ENCODE measurements at places on chromosomes 2 and 18.

- H3K27me3 ChIP-seq: no peaks in the 10 kb centered on the region
- H3K27ac ChIP-seq: no peak overlapping the region
- no peak overlapping the region for H3K4me3 ChIP-seq
- H3K4me1 ChIP-seq: no peaks in the 10 kb centered on the region
- no peak for DNase-seq
Observed at GRCh38 chr2:37348155-37348554, 3.7 kb downstream of the QPCT start.

DNA sequence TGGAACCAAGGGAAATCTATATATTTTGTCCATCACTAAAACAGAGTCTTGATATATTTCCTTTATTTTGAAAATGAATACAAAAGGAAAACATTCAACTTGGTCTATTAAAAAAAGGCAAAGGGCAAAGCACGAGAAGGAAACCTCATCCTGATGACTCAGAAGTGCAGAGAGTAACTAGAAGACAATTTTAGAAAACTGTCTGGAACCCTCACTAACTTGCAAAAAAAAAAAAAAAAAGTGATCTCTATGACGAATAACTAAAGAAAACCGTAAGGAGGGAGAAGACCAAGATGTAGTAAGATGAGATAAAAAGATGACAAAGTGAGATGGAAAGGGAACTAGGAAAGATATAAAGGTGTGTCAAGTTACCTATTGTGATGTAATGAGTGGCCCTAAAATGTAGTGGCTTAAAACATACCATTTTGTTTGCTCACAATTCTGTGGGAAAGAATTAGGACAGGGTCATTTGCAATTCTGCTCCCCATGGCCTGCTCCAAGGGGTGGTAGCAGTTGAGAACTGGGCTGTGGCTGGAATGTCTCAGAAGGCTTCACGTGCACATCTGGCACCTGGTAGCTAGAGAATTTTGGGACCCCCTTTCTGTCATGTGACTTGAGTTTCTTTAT lies 303.0 kb downstream of the DYSF start:
- H3K36me3 ChIP-seq: no peaks in the 10 kb centered on the region
- no peaks in the 10 kb centered on the region for H3K27me3 ChIP-seq
- H3K4me3 ChIP-seq: no peak overlapping the region
- no peaks in the 10 kb centered on the region for H3K4me1 ChIP-seq

DNA sequence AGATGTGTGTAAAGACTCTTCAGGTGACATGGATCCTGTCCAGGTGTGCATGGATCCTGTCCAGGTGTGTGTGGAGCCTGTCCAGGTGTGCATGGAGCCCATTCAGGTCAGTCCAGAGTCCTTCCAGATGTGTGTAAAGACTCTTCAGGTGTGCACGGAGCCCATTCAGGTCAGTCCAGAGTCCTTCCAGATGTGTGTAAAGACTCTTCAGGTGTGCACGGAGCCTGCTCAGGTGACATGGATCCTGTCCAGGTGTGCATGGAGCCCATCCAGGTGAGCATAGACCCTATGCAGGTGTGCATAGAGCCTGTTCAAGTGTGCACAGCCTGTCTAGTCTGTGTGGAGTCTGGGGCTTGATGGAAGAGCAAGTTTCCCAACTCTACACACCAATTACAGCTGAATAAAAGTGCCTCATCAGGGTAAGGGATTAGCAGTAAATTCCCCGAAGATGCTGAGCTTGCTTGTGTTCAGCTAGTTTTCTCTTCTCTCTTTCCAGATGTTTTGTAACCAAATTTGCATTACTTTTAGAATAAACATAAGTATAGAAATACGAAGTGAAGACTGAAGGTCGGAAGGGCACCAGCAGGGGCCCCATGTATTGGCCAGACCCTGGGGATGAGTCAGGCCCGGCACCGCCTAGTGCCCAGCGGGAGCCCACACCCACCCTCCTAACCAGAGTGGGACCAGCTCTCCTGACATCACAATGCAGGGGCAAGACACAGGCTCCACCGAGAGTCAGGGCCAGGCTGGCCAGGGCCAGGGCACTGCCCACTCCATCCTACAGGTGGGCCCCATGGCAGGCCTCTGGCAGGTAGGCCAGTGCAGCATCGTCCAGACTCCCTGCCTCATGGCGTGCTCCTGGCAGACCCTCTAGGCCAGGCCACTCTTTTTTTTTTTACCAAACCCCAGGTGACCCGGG lies 38.6 kb upstream of the GPC1 start:
- no peak for DNase-seq
- no peaks in the 10 kb centered on the region for H3K27me3 ChIP-seq
- H3K4me1 ChIP-seq: no peaks in the 10 kb centered on the region
- H3K27ac ChIP-seq: no peak overlapping the region

GRCh38 chr2:216551234-216552068 lies 52.8 kb downstream of the RPL37A start:
- no peak overlapping the region for H3K4me3 ChIP-seq
- no peak overlapping the region for H3K27ac ChIP-seq
- no peaks in the 10 kb centered on the region for H3K27me3 ChIP-seq
- H3K4me1 ChIP-seq: peaks cover 9% of the 10 kb centered on the region
- H3K36me3 ChIP-seq: no peaks in the 10 kb centered on the region
- no peak for DNase-seq

DNA sequence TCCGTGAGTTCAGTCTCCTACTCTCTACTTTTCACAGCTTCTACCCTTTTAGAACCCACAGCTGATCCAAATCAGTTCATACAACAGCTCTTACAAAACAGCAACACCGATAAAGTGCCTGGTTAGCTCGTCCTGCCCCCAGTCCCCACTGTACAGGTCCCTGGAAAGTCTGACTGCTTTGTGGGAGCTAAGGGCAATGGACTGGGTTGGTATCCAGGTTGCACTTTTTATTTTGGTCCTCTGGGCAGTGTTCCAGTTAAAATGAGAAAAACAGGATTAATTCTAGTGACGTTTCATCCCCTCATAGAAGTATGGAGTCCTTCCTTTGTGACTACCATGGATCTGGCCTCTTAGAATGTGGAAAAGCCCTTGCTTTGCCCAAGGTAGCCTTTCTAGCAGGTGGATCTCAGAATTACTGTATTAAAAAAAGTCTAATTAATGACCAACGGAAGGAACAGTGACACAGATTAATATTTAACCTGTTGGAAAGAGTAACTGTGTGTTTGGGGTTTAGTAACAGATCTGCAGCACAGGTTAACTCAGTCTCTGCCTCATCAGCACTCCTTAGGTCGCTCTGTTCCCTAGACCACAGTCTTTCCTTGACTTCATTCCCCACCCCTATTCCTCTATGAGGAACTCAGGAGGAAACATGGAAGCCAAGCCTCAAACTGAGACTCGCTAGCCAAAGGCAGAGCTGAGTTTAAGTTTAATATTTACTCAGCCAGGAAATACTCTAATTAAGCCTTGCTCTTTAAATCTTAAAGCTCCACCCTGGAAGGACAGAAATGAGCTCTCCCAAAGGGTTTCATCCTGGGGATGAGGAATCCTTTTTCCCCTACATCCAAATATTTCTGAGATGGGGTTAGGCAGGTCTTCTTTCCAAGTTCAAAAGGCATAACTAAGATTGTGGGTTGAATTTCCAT lies 52.8 kb upstream of the ITGA6 start:
- no peak for DNase-seq
- H3K4me3 ChIP-seq: no peak overlapping the region
- no peaks in the 10 kb centered on the region for H3K36me3 ChIP-seq
- no peak overlapping the region for H3K27ac ChIP-seq
- H3K27me3 ChIP-seq: no peaks in the 10 kb centered on the region

- H3K27me3 ChIP-seq: no peaks in the 10 kb centered on the region
- peak within 1 kb of the TSS; percentile 71 for H3K4me3 ChIP-seq
- peaks cover 9% of the 10 kb centered on the region for H3K4me1 ChIP-seq
- H3K27ac ChIP-seq: peak within 1 kb of the TSS; percentile 69
- no peaks in the 10 kb centered on the region for H3K36me3 ChIP-seq
Observed at GRCh38 chr2:26764078-26764887, at the start of gene SLC35F6. Gene SLC35F6 (plus strand): TSS chr2:26764284. CDS start chr2:26764350, 66 bp downstream.

DNA sequence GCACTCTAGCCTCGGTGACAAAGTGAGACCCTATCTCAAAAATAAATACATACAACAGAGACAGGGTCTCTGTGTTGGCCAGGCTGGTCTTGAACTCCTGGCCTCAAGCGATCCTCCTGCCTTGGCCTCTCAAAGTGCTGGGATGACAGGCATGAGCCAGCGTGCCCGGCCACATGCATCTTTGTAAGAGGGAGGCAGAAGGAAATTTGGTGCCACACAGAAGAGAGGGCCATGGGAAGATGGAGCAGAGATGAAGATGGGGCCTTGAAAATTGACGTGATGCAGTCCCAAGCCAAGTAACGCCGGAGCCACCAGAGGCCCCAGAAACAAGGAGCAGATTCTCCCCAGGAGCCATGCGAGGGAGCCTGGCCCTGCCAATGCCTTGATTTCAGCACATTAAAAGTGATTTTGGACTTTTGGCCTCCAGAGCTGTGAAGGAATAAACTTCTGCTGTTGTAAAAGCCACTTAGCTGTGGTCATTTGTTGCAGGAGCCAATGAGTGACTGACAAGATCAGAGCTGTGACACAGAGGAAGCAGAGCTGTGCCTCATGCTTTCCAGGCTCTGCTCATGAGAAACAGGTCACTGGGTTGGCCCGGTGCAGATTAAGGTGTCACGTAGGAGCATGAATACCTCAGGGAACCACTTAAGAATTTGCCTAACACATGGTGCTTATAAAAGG lies 2.7 kb upstream of the SLC66A2 start:
- peaks cover 11% of the 10 kb centered on the region for H3K4me1 ChIP-seq
- no peaks in the 10 kb centered on the region for H3K36me3 ChIP-seq
- DNase-seq: peak; percentile 8
- H3K4me3 ChIP-seq: no peak overlapping the region
- no peak overlapping the region for H3K27ac ChIP-seq
- no peaks in the 10 kb centered on the region for H3K27me3 ChIP-seq

GRCh38 chr18:52333860-52334259 lies 6.1 kb upstream of the DCC start:
- H3K27ac ChIP-seq: no peak overlapping the region
- H3K27me3 ChIP-seq: no peaks in the 10 kb centered on the region
- no peaks in the 10 kb centered on the region for H3K4me1 ChIP-seq
- no peak overlapping the region for H3K4me3 ChIP-seq

GRCh38 chr2:232882505-232883115 lies 12.5 kb downstream of the SNORC start:
- no peak overlapping the region for H3K27ac ChIP-seq
- H3K27me3 ChIP-seq: no peaks in the 10 kb centered on the region
- H3K4me3 ChIP-seq: no peak overlapping the region
- H3K4me1 ChIP-seq: no peaks in the 10 kb centered on the region
- peak; percentile 1 for DNase-seq

DNA sequence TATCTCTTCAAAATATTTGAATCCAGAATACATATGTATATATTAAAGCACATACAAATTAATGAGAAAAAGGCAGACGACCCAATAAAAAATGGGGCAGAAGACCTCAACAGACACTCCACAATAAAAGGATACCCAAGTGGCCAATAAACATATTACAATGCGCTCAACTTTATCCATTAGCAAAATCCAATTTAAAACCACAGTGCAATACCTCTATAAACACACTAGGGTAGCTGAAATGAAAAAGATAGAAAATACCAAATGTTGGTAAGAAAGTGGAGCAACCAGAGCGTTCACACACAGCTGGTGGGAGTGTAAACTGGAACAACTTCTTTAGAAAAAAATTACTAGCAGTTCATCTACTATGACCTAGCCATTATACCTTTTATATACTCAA lies 75.3 kb downstream of the CCDC148 start:
- H3K27me3 ChIP-seq: no peaks in the 10 kb centered on the region
- no peaks in the 10 kb centered on the region for H3K4me1 ChIP-seq
- no peak overlapping the region for H3K27ac ChIP-seq
- H3K4me3 ChIP-seq: no peak overlapping the region
- no peak for DNase-seq

DNA sequence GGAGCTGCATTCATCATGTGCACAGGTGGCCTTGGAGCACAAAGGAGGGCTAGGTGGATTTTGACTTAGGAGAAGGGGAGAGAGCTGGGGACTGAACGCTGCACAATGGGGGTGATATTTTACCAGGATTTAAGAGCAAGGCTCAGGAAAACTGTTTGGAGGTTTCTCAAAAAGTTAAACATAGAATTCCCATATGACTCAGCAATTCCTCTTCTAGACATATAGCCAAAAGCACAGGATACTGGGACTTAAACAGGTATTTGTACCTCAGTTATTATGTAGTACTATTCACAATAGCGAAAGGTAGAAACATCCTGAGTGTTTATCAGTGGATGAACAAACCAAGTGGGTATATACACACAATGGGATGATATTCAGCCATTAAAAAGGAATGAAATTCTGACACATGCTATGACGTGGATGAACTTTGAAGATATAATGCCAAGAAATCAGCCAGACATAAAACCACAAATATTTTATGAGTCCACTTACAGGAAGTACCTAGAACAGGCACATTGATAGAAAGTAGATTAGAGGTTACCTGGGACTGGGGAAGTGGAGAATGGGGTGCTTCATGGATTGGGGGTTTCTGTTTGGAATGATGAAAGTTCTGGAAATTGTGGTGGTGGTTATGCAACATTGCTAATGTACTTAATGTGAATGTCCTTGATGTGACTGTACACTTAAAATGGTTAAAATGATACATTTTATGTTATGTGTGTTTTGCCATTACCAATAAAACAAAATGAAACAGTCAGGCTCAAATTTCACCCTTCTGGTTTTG lies 216.9 kb downstream of the HAUS1 start:
- no peak overlapping the region for H3K27ac ChIP-seq
- H3K36me3 ChIP-seq: no peaks in the 10 kb centered on the region
- no peak overlapping the region for H3K4me3 ChIP-seq
- H3K27me3 ChIP-seq: no peaks in the 10 kb centered on the region
- H3K4me1 ChIP-seq: no peaks in the 10 kb centered on the region

- no peaks in the 10 kb centered on the region for H3K36me3 ChIP-seq
- no peaks in the 10 kb centered on the region for H3K4me1 ChIP-seq
- no peak overlapping the region for H3K4me3 ChIP-seq
- H3K27ac ChIP-seq: no peak overlapping the region
Observed at GRCh38 chr2:162524192-162524591, 180.3 kb downstream of the GCA start.

DNA sequence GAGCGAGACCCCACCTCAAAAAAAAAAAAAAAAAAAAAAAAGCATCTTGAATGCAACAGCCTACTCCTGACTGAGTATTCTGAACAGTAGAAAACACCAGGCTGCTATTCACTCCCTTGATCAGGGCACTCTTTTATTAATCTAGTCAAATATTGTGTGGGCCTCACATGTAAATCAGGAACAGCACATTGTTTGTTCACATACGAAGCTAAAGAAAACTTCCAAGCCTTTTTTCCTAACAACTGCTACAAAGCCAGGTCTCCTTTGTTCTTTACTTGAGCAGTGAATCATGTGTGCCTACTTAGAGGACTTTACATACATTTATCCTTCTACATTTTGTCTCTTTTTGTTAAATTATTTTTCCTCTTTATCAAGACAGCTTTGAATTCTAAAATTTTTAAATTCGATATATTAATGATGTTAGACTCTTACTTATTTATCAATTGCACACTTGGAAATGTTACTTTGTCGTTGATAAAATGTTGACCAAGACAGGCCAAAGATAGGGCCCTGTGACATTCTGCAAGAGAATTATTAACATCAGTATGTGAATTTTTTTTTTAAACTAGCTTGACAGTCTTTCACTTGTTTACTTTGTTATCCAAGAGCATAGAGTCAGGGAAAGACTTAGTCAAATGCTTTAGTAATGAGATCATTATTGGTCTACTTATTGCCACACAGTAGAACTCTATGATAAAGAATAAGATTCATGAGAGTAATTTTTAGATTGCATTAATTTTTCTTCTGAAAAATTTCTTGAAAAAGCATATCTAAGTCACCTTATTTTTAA lies 13.2 kb downstream of the SPATS2L start:
- no peaks in the 10 kb centered on the region for H3K27me3 ChIP-seq
- DNase-seq: no peak
- no peak overlapping the region for H3K27ac ChIP-seq
- no peaks in the 10 kb centered on the region for H3K36me3 ChIP-seq
- H3K4me3 ChIP-seq: no peak overlapping the region
- H3K4me1 ChIP-seq: peaks cover 3% of the 10 kb centered on the region

- no peak overlapping the region for H3K4me3 ChIP-seq
- H3K27me3 ChIP-seq: no peaks in the 10 kb centered on the region
- H3K36me3 ChIP-seq: no peaks in the 10 kb centered on the region
Observed at GRCh38 chr2:193627927-193628272, 1433.2 kb upstream of the TMEFF2 start.

Measured in ovary (tissue), 10 donors.